ENCODE measurements at places on chromosomes 16 and 17. TPM values are rescaled to one million over a fixed set of nuclear protein-coding genes. Genes with fewer than 3 reads are reported as not detected.

DNA sequence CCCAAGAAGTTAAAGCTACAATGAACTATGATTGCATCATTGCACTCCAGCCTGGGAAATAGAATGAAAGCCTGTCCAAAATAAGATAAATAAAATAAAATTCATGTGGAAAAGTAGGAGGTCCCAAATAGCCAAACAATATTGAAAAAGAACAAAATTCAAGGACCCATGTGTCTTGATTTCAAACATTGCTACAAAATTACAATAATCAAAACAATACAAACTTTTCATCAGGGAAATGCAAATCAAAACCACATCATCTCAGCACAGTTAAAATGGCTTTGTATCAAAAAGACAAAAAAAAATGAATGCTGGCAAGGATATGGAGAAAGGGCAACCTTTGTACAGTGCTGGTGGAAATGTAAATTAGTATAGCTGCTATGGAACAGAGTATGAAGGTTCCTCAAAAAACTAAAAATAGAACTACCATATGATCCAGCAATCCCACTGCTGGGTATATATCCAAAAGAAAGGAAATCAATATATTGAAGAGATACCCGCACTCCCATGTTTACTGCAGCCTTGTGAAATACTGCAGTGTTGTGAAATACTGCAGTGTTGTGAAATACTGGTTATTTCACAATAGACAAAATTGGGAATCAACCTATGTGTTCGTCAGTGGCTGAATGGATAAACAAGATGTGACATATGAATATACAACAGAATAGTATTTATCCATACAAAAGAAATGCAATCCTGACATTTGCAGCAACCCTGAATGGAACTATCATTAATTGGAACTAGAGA, 24.5 kb upstream of the ZNF287 start:
- DNase-seq = no peak

DNA sequence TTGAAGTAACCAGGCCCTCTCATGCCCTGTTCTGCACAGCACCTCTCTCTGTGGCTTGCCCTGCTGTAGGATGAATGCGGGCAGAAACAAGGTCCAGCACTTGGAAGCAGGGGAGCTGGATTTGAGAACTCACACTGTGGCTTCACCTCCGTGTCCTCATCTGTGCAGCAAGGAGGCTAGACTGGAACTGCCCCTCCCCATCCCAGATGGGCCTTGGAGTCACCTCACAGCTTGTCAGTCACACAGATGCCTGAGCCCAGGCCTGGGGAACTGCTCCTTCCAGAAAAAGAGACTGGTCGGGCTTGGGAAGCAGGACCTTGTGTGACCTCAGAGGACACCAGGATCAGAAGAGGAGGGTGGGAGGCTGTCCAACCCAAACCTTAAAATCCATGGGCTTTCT, 180.8 kb downstream of the CCT6B start:
- no peak for DNase-seq

GRCh38 chr17:50318501-50319285, 27.2 kb upstream of the XYLT2 start:
- DNase-seq = no peak

GRCh38 chr16:53494636-53495035, 8.4 kb downstream of the AKTIP start:
- DNase-seq = no peak

Gene IGF2BP1
- total RNA-seq = not detected
